Mucosa of gallbladder (tissue), 1 donor: ENCODE measurements at places on chromosomes 3 and 15. TPM values are rescaled to one million over a fixed set of nuclear protein-coding genes. Genes with fewer than 3 reads are reported as not detected.

Gene PIK3R4
- total RNA-seq = 27.7 TPM

Gene LINGO1
- total RNA-seq = 2.3 TPM

Gene CACNA2D2
- total RNA-seq = 1.8 TPM

Gene RAD51
- 1.3 TPM for total RNA-seq

Gene DCLK3
- total RNA-seq = 0.12 TPM

Gene CCR3
- not detected for total RNA-seq

Gene SUCNR1
- 0.69 TPM for total RNA-seq

Gene DPPA2
- total RNA-seq = not detected

Gene ANKUB1
- total RNA-seq = not detected

Gene SAMMSON
- not detected for total RNA-seq

Gene SKOR1
- 0.43 TPM for total RNA-seq

Gene CCDC33
- 1.0 TPM for total RNA-seq

Gene P2RY12
- total RNA-seq = 7.6 TPM

Gene GRAMD2A
- 0.55 TPM for total RNA-seq

Gene LTK
- 2.5 TPM for total RNA-seq

- no peak for DNase-seq
Observed at GRCh38 chr3:192794216-192794615, 66.9 kb upstream of the FGF12 start.

- DNase-seq = no peak
Observed at GRCh38 chr3:142004025-142004424, 127.6 kb downstream of the ATP1B3 start.

GRCh38 chr15:90967206-90967605 is 12.5 kb downstream of the RCCD1 start:
- no peak for DNase-seq

- DNase-seq = no peak
Observed at GRCh38 chr3:173920386-173920785, 522.8 kb downstream of the NLGN1 start.

- DNase-seq = no peak
Observed at GRCh38 chr3:182596676-182597410, 196.5 kb upstream of the ATP11B start.

DNA sequence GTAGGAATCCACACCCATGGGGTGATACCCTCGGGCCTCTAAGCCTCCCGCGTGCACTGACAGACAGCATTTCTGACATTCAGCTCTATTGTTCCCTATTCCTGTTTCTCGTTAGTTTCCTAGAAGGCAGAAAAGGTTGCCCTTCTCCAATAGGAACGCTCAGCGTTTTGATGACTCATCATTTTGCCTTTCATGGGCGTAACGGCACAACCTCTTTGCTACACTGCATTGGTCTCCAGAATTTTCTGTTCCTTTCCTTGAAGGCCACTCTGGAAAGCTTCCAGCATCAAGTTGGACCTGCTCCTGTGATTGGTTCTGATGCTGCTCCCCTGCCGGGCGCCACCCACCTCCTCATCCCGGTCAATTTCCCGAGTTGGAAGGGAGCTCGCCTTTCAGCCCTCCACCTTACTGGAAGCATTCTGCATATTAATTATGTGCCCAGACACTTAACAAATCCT is 13.0 kb upstream of the TNK2 start:
- DNase-seq = no peak

GRCh38 chr15:65824031-65824743 is 32.1 kb upstream of the DENND4A start:
- DNase-seq = peak; percentile 51

DNA sequence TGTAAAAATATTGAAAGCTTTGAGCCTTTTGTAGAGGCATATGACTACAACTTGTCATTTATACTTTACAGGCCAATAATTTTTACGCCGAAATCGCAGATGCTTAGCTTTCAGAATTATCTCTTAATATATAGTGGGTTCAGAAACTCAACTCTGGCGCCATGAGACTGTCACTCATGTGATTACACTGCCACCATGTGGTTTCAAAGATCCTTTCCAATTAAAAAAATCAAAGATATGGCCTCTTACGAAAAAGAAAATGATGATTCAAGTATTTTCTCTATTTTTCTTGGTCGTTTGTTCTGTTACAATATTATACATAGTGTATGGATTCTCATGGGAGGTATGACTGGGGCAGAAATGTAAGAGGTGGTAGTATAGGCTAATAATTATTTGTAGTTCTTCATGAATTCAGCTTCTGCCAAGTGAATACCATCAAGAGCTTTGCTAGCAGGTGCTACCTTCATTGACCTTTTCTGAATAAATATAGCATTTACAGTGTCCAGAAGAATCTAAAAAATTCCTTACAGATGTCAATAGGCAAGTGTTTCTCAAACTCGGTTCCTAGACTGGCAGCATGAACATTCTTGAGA is 751.7 kb upstream of the GOLIM4 start:
- DNase-seq = no peak

GRCh38 chr3:27176256-27176655 is 192.9 kb downstream of the NEK10 start:
- DNase-seq = no peak

GRCh38 chr3:130341882-130342281 is 3.6 kb upstream of the COL6A5 start:
- DNase-seq = no peak

- DNase-seq = no peak
Observed at GRCh38 chr3:183496311-183496710, 59.2 kb downstream of the KLHL6 start.

GRCh38 chr15:31905054-31905453 is 125.3 kb upstream of the CHRNA7 start:
- no peak for DNase-seq

GRCh38 chr3:129211772-129212171 is 28.1 kb upstream of the CNBP start:
- peak; percentile 90 for DNase-seq

GRCh38 chr15:57675481-57676181 is 30.9 kb upstream of the POLR2M start:
- DNase-seq = peak; percentile 32

- no peak for DNase-seq
Observed at GRCh38 chr3:87625876-87626275, 349.5 kb upstream of the POU1F1 start.

- no peak for DNase-seq
Observed at GRCh38 chr3:31423482-31423881, 109.2 kb upstream of the STT3B start.

GRCh38 chr15:39358441-39359041 is 222.3 kb upstream of the THBS1 start:
- no peak for DNase-seq

GRCh38 chr15:92930054-92930621 is 30.0 kb downstream of the CHD2 start:
- DNase-seq = no peak

DNA sequence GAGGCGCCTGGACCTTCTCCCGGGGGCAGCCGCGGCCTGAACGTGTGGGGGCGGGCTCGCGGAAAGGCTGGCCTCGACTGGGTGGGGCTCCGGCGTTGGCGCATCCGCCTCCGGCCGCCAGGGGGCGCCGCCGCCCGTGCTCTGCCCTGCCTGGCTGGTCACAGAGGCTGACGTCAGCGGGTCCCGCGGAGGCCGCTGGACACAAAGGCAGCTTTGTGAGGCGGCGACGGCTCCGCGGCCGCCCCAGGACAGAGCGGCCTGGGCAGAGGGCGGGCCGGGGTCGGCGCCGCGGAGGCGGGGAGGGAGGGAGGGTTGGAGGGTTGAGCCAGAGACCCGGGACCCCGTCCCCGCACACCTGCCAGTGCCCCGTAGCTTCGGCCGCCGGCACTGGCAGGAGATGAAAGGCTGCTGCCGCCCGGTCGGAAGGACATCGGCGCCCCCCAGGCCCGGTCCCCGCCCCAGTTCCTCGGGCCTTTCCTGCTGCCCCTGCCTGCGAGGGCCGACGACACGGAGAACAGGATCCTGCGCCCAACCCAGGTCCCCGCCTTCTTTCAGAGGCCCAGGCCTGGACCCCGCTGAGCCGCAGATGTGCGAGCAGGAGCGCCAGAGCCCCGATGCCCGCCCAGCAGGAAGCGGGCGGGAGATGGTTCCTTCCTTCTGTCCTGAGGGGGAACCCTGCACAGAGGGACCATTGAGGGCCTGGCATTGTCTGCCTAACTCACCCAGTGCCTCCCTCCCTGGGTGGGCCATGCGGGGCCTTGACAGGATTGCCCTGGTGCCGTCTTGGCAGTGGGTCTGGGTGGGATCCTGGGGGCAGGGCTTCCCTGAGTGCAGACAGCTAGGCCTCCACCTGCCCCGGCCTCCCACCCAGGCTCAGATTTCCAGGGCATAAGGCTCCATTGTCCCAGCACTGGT is 8.7 kb upstream of the SEMA3B start:
- peak; percentile 95 for DNase-seq

GRCh38 chr3:194832346-194833104 is 146.8 kb downstream of the FAM43A start:
- DNase-seq = no peak

- no peak for DNase-seq
Observed at GRCh38 chr3:7854266-7854665, 647.4 kb upstream of the LMCD1 start.

- DNase-seq = no peak
Observed at GRCh38 chr3:108333961-108334360, 37.6 kb downstream of the HHLA2 start.

GRCh38 chr15:41772720-41773331 is 1.5 kb upstream of the MAPKBP1 start:
- DNase-seq = peak; percentile 61

- DNase-seq = peak; percentile 23
Observed at GRCh38 chr3:19901337-19901736, 32.7 kb downstream of the EFHB start.

DNA sequence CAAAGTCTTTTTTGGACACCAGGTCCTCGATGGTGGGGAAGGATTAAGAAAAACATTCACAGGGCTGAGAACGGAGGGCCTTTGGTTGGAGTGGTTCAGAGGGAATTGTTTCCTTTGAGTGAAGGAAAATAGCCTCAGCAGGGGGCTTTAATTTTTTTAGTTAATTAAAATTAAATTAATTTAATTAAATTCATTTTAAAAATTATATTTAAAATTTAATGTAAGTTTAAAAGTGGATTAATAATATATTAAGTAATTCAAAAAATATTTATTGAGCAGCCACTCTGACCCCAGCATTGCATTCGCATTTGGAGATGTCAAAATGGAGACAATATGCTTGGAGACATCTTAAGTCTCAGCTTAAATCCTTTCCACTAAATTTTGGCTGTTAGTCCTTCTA is 136.7 kb downstream of the KCNH8 start:
- DNase-seq = no peak
